ENCODE measurements at places on chromosomes 11 and 22.

DNA sequence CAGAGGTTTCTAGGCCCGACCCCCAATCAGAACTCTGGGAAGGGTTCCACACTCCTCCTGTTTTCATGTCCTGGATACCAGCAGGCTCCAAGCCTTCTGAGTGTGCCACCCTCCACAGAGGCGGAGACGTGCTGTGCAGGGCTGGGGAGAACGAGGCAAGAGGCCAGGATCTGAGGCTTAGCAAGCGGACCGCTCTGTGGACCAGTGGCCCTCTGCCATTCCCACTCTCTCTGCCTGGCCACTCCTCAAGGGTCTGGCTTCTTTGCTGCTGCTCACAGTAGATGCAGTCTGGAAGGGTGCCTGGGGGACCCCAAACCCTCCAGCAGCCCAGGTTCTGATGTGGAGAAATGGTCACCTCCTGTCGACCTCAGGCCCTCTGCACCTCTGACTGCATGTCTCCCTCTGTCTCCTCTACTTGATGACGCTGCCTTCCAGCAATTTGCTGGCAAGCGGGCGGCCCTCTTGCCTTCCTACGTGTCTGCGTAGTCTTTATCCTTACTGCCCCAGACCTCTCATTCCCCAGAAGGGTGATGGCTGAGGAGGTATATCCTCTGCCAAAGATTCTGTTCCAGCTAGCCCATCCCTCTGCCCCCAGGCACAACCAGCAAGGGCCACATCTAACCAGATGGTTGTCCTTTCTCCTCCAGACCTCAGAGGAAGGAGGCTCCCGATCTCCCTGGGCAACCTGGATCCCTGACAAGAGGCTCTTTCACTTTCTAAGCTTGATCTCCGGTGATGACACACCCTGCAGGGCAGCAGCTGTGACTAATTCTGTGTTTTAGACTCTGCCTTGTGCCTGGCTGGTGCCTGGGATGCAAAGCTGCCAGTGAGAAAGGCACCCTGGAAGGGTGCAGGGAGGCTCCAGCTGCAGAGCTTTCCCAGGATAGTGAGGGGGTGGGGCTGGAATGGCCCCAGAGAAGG, 87.3 kb downstream of the NAT10 start:
- DNase-seq, result no peak

DNA sequence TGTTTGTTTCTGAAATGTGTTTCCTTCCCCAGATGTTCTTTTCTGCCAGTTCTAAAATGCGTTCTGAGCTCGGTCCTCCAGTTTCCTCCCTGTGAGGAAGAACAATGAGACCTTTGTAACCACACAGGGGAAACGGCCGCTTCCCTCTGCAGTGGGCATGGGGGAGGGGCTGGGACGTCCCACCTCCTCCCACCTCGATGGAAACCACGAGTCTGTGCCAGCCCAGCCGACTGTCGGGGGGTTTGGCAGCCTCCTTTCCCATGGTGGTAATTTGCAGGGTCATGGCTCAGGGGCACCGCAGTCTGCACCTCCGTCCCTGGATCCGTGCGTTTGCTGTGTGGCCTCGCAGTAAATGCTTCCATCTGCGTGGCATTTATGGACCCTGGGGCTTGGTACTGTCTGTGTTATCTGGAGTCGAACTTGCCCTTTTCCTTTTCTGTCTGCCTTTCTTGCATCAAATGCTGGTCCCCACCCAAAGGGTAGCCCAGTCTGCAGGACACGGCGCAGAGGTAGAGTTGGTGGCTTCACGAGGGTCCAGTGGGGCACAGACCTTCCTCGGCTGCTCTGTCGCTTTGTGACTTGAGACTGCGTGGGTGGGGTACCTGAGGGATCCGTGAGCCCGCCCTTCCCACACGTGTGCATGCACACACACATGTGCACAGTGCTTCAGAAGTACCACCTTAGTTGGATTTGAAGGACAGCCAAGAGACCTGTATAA, 16.1 kb downstream of the LRP5 start:
- no peak for DNase-seq

GRCh38 chr11:129375751-129376657, at the start of gene BARX2:
Gene BARX2 (plus strand): TSS chr11:129375848. CDS start chr11:129376036, 188 bp downstream.
- no peak for DNase-seq

DNA sequence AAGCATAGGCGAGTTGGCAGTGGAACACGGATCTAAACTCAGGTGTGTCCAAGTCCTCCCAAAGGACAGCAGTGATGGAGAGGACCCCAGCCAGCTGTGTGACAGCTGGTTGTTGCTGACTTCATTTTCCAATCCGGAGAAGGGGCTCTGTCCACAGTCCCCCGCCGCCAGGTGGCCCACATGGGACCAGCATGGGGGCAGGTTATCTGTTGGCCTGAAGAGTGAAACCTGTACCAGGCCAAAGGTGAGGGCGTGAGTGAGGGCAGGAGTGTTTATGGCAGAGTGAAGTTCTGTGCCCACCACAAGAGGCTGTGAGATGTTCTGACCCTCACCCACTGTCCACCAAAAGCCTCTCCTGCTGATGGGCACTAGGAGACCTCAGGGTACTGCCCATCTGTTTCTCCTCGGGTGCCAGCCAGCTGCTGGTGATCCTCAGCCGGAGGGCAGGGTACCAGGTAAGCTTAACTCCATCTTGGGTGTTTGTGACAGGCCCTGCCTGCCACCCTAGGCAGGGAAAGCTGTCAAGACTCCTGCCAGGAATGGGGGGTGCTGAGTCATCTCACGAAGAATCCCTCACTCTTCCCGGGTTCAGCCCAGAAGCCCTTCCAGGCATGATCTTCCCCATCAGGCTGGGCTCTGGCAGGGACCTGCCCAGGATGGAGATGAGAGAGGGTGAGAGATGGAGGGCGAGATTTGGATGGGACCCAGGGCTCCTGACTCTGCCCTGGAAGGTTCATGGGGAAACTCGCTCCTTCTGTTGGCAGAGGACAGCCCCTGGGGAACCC, 15.5 kb upstream of the TAB1 start:
- no peak for DNase-seq

- DNase-seq, result no peak
These were observed 30.1 kb downstream of the GRAMD4 start for GRCh38 chr22:46650078-46650810.

GRCh38 chr22:40541300-40541699, 95.2 kb downstream of the MRTFA start:
- no peak for DNase-seq

DNA sequence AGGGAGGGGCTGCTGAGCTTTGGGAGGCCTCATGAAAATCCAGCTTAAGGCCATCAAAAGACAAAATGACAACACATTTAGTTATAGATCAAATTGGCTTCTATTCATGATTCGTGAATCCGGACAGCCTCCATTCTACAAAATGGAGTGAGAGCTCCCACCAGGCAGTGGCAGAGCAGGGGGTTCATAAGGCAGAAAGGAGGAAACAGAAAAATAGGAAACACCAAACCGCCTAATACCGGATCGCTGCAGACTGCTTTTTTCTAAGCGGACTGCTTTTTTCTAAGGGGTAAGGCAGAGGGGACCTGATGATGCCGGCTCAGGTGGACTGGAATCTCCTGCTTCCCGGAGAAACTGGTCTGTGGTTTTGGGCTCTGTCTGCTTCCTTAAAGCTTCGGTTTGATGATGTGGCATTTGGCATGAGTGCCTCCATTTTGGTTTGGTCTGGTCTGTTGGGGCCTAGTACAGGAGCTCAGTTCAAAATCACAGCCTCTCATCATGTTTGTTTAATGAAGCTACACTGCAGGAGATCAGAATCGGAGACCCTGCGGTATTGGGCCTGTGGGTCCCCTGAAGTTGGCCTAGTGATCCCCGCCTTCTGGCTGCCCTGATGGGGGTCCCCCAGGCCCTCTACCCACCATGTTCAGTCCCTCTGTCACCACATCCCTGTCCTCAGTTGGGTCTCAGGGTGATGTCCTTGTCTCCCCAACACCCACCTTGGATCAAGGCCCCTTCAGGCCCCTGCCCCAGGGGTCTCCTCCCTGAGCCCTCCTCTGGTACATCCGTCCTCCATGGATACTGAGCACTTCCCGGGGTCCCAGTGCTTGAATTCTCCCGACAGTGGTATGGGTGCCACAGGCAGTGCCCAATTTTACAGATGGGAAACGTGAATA, 1.2 kb downstream of the ALDH3B1 start:
- DNase-seq, result no peak

GRCh38 chr22:42493393-42493792, 26.2 kb downstream of the RRP7A start:
- DNase-seq, result no peak

GRCh38 chr11:21142007-21142406, 472.6 kb downstream of the NELL1 start:
- no peak for DNase-seq

DNA sequence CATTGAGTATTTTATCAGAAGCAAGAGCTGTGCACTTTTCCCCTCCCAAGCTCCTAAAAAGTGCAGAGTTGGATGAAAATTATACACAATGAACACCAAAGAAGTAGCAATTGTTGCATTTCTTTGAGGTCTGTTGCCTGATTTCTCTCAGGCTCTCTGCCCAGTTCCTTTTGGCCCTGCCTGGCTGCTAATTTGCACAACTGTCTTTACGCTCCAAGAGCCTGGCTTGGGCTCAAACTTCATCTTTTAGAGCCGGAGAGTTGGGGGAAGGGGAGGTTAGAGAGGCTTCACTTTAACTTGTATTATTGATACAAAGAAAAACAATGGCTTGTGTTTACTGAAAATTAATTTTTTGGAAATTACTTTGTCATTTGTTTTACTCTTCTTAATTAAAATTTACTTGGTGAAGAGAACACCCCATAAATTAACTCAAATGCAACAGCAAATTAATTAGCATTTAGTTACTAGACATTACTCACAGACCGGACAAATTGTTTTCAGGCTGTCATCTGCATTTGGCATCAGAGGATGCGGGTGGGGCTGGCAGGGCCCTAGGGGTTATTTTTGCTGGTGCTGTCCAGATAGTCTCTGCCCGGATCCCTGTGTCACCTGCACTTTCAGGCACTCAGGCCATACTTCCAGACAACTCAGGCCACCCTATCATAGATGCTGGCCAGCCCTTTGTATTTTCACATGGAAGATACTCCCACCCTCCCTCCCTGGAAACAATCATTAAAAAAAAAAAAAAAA, 407.3 kb downstream of the NXPE2 start:
- DNase-seq, result no peak

DNA sequence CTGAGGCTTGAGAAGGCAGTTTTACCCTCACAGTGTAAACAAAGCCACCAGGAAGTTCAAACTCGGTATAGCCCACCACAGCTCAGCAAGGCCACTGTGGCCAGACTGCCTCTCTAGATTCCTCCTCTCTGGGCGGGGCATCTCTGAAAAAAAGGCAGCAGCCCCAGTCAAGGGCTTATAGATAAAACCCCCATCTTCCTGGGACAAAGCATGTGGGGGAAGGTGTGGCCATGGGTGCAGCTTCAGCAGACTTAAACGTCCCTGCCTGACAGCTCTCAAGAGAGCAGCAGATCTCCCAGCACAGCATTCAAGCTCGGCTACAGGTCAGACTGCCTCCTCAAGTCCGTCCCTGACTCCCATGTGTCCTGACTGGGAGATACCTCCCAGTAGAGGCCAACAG, 69.7 kb downstream of the TTC28 start:
- no peak for DNase-seq

DNA sequence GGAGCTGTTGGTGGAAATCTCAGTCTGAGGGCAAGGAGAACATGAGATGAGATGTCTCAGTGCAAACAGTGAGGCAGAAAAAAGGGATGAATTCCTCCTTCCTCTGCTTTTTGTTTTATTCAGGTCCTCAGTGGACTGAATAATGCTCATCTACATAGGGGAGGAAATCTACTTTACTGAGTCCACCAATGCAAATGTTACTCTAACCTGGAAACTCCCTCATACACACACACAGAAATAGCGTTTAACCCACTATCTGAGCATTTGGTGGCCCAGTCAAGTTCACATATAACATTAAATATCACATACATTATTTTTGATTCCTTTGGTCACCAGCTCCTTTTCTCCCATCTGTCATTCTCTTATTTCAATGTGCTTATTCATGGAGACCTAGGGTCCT, 418.8 kb downstream of the TMEM135 start:
- DNase-seq, result no peak

- DNase-seq, result no peak
These were observed 3.3 kb downstream of the TCN2 start for GRCh38 chr22:30610299-30610698.

DNA sequence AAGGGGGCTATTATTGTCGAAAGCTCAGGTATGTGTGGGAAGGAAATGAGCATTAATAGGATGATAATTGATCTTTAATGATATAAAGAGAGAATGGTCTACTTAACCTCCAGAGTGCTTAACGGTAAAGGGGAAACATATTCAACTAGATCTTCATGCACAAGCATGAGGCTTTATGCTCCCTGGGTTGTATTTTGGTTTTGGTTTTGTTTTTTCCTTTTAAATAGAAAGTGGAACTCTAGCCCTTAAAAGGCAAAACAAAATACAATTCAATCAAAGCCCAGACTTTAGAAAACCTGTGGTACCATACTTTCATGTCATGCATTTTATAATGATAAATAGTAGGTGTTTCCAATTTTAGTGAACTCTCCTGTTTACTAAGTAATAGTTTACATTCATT, 622.7 kb downstream of the METTL15 start:
- no peak for DNase-seq

GRCh38 chr11:94521684-94522083, 9.4 kb downstream of the C11orf97 start:
- DNase-seq, result no peak

DNA sequence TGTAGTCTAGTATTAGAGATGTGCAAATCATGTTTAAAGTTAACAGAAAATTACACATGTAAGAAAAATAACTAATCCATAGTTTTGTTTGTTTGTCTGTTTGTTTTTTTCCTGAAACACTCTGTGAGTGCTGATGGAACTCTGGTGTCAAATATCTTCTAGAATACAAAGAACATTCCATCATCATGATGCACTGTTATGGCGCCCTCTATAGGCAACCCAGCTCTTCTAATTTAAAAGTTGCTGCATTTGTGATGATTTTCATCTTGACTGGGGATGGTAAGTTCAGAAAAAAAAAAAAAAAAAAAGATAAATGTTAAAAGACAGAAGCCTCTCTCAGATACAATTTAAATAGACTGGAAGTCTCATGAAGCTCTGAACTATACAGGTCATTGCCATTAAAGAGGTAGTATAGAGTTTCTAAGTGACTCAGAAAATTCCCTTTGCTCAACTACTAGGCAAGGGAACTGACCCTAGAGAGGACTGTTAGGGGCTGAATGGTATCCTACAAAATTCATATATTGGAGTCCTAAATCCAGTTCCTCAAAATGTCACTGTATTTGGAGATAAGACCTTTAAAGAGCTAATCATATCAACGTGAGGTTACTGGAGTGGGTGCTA, 597.2 kb upstream of the ANO3 start:
- DNase-seq, result no peak

GRCh38 chr11:66881451-66881835, 24.6 kb downstream of the LRFN4 start:
- no peak for DNase-seq

- DNase-seq, result no peak
These were observed 28.6 kb upstream of the BIRC3 start for GRCh38 chr11:102288725-102289083.

GRCh38 chr11:72700146-72700545, 25.9 kb upstream of the PDE2A start:
- DNase-seq, result no peak

- no peak for DNase-seq
These were observed 797 bp downstream of the THY1 start for GRCh38 chr11:119421941-119422808.

GRCh38 chr11:104668797-104669463, 229.3 kb downstream of the CASP12 start:
- DNase-seq, result no peak
